HepG2 (cell line): ENCODE measurements at places on chromosomes 16 and 17. TPM values are rescaled to one million over a fixed set of nuclear protein-coding genes. Genes with fewer than 3 reads are reported as not detected.
A peak's percentile ranks its signal among the peaks of the same experiment; 100 is the strongest.

GRCh38 chr16:88886420-88886844 lies 20.0 kb upstream of the PABPN1L start:
- no peak for DNase-seq

DNA sequence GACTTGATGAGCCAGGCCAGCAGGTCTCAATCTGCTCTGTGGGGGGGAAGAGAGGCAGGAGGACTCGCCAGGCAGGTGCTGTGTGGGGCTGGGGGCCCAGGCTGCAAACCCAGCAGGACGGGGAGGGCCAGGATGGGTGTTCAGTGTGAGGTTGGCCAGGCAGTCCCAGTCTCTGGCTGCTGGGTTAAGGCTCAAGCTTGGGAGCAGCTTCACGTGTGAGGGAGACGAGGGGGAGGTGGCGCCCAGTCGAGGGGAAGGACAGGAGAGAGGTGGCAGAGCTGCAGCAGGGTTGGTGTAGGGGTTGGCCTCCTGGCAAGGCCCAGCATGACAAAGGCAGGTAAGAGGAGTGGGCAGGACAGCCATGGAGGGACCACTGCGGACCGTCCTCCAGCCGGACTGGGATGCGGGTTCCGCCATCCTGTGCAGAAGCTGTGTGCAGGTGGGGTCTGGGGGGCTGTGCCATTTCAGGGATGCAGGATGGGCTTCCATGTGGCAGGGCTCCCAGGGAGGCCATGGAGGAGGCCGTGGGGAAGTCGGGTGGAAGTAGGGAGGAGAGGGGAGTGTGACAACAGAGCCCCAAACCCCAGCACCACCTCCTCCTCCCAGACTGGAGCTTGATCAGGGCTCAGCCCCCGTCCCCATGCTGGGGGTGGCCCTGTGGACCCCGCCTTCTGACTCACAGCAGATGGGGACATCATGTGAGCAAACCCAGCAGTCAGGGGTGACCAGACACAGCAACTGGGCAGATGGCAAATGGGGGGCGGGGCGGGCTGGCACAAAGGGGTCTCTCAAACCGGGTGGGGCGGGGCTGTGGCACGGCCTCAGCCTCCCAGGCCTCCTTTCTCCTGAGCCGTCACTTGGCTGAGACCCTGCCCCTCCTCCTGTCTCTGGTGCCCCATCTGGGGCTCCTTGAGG lies 2.8 kb downstream of the ADGRG1 start:
- no peak for DNase-seq

DNA sequence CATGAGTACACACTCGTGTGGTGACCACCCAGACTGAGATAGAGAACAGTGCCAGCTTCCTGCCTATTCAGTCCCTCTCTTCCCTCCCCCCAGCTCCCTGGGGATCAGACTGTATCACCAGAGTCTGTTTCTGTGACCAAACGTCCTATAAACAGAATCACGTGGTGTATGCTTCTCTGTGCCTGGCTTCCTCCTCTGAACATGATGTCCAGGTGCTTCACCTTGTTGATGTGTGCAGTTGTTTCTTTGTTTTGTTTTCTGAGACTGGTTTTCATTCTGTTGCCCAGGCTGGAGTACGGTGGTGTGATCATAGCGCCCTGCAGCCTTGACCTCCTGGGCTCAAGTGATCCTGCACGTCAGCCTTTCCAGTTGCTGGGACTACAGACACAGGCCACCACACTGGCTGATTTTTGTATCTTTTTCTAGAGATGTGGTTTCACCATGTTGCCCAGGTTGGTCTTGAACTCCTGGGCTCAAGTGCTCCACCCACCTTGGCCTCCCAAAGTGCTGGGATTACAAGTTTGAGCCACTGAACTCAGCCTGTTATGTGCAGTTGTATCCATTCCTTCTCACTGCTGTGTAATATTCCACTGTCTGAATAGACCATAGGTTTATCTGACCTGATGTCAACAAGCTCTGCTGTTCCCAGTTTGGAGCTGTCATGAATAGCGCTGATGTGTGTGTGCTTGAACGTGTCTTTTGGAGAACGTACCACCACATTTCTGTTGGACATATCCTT lies 28.9 kb upstream of the PRM1 start:
- peak; percentile 86 for DNase-seq

- no peak for DNase-seq
Observed at GRCh38 chr17:82804442-82805191, 35.2 kb downstream of the ZNF750 start.

- DNase-seq: no peak
Observed at GRCh38 chr16:58026139-58026704, 668 bp downstream of the MMP15 start.

Gene TAT
- 1.6 and 2.2 TPM in 2 replicates for total RNA-seq

Gene KRTAP1-1
- total RNA-seq: not detected in 2 replicates

GRCh38 chr16:52912565-52913173 lies 140.0 kb downstream of the CHD9NB start:
- DNase-seq: peak; percentile 78

Gene CA10
- not detected in 2 replicates for total RNA-seq

DNA sequence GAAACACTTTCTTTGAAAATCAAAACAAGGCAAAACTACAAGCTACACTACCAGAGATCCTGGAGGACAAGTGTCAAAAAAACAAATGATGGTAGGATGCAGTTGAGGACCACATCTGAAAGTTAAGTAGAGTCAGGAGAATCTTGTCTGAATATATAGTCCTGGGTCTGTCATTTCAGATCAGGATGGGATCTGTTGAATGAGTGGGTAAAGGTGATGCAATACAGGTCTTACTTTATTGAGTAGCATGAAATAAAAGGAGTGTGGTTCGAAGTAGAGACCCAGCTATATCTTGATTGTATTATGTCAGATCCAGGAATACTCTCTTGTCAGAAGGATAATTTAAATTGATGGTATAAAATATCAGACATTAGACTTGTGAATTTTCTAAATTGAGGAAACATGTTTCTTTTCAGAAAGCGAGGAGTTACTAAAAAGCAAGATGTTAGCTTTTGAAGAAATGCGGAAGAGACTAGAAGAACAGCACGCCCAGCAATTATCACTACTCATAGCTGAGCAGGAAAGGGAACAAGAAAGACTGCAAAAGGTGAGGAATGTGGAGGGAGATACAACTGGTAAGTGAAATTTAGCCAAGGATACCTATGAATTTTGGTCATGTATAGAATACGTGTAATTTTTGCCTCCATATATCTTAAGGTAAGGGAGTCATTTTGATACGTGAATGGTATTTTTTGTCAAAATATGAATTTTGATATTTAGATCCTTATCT lies 15.1 kb upstream of the VPS35L start:
- DNase-seq: no peak

GRCh38 chr17:59167571-59168001 lies 12.0 kb downstream of the PRR11 start:
- DNase-seq: no peak
